ENCODE measurements at places on chromosomes 16 and 17.

DNA sequence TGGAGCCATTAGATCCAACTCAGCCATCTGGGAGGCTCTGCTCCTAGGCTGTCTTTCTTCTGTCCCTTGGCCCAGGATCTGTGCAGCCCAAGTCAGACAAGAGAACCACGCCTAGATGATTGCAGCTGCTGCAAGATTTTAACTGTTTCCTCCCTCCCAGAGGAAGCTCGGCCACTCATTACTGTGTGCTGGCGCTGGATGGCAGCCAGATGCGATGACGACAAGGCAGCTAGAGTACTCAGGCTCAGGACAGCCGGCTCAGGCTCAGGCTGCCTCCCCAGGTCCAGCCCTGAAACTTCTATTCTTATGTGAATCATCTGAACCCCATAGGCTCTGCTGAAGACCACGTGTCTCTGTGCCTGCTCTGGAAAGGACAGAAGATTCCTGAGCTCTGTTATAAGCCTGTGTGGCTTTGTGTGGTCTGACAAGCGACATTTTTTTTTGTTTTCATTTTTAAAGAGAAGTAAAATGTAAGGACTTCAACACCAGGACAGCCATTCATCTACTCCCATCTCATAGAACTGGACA is 32.1 kb upstream of the FBXW10B start:
- peak; percentile 98 for DNase-seq

DNA sequence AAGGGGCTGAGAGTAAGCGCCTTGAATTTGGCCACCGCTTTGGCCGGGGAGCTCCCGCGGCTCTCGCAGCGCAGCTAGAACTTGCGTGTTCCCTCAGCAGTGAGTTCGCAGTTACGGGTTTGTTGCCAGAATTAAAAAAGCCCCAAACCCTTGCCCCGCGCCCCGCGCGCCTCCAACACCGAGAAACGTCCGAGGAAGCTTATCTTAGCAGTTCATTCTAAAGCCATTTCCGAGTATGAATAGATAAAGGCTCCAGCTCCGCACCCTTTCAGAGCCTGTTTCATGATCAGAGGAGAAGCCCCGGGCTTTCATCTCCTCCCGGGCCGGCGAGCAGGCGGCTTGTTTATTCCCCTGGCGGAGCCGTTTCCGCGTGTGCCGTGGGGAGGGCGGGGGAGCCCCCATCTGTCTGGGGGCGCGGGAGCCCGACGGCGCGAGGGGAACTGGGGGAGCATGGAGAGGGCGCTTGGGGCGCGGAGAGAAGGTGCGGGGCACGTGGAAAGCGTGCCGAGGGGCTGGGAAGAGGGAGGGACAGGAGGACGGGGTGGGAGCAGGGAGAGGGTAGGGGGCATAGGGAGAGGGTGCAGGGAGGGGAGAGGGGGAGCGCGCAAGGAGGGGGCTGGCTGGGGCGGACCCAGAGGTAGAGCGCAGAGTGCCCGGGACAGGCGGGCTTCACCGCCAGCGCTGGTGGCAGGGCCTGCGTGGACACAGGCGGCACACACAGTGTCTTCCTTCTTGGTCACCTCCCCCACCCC is 9.9 kb downstream of the TBX4 start:
- no peak for DNase-seq

- no peak for DNase-seq
Observed at GRCh38 chr16:21301895-21302291, 23.8 kb upstream of the CRYM start.

GRCh38 chr16:26727848-26728247 is 338.9 kb upstream of the C16orf82 start:
- no peak for DNase-seq

- no peak for DNase-seq
Observed at GRCh38 chr17:79769570-79770506, 8.1 kb upstream of the CBX2 start.

DNA sequence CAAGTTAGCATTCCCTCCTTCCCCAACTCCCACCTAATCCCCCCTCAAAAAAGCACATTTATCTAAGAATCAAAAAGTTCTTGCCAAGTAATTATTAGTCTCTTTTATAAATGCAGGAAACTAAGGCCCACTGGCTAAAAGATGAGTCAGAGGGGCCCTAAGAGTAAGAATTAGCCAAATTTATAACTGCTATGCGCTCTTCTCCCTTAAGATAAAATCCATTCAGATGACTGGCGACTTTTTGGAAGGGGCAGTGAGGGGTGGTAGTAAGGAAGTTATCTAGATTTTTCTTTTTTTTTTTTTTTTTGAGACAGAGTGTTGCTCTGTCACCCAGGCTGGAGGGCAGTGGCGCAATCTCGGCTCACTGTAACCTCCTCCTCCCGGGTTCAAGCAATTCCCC is 17.1 kb downstream of the ZNF652 start:
- DNase-seq, result no peak

DNA sequence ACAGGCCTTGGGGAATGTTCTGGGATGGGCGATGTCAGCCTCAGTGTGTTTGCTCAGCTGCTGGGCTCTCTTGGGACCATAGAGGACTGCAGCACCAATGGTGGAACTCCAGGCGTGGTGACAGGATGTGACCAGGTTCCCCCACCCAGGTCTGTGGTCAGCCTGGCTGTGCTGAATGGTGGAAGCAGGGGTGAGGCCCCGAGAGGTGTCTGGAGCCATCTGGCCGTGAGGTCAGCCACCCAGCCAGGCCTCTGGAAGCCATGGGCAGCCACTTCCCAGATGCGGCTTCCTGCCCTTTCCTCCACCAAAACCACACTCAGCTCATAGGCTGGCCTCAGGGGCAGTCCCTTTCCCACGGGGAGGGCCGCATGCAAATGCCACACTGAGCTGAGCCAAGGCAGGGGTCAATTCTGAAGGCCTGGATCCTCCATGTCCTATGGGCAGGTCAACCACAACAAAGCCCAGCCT is 7.8 kb upstream of the MAPK7 start:
- no peak for DNase-seq

GRCh38 chr16:23172994-23173393 is 9.6 kb upstream of the SCNN1G start:
- DNase-seq, result no peak

GRCh38 chr16:85387171-85387507 is 226.0 kb upstream of the GSE1 start:
- no peak for DNase-seq

DNA sequence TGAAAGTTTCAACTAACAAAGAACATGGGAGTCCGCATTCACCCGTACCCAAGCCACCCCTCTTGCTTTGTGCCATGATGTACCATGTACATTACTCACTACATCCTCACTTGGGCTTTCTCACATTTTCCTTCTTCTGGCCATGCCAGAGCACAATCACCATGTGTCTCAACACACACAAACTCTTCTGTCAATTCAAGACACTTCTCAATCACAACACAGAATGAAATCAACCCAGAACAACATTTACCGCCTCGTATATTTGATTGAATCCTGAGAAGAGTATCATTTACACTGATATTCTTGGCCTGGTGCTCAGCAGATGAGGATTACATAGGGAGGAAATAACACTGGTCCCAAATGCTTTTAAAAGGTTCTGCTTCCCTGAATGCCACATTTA is 4.5 kb downstream of the ADAMTS18 start:
- DNase-seq, result no peak

DNA sequence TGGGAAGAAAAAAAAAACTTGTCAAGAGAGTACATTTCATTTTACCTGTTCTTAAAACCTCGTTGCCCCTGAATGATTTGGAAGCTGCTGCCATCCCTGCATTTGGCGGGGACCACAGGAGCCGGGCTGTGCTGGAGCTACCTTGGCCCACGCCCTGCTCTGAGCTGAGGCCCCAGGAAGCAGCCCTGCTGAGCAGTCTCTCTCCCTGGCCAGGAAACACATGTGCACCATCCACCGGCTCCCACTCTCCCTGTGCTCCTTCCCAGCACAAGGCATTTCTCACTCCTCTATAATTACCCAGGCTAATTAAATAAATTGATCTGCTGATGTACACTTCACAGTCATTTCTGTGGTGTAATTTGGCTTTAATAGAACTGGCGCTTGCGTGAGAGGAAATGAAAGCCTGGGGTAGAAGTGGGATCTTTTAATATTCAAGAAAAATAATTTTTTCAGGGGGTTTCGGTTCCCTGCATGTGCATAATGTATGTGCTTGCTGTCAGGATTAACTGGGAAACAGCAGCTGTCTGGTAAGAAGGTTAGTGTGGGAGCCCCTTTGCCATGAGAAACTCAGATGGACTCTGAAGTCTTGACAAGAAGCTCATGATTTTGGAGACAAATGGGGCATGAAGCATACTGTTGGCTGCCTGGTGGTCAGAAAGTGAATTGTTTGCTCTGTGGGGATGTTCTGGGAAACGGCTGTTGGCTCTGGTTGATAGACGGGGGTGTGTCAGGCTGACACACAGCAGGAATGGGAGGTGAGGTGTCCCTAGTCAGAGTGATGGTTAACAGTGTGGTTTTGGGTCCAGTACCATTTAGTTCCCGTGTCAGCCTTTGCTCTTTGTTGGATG is 252.3 kb upstream of the EEF2KMT start:
- no peak for DNase-seq

DNA sequence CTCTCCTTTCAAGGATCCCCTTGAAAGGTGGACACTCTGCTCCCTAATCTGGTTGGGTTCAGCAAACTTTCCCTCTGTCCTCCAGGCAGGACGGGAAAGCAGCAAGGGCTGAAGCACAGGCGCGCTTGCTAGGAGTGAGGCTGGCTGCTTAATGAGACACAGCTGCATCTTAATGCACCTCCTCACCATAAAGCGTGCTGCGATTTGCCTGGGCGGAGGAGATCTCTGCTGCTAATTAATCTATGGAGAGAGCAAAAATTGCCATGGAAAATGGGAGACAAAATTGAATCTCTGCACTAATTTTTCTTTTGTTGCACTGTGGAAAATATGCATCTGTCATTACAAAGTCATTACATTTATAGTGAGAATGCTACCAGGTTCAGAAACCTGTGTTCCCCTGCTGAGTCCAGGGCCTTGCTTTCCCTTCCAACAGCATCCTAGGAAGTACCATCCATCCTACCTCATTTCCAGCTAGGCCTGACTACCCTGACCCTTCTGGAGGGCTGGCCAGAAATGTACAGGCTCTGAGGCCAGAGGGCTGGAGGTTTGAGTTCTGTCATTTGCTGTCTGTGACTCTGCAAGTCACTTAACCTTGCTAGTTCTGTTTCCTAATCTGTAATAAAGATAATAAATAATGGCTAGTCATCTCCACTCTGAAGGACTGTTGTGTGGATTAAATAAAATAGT is 43.5 kb upstream of the BCAR1 start:
- DNase-seq, result no peak

- DNase-seq, result no peak
Observed at GRCh38 chr16:3474136-3474779, 21.0 kb downstream of the C16orf90 start.

DNA sequence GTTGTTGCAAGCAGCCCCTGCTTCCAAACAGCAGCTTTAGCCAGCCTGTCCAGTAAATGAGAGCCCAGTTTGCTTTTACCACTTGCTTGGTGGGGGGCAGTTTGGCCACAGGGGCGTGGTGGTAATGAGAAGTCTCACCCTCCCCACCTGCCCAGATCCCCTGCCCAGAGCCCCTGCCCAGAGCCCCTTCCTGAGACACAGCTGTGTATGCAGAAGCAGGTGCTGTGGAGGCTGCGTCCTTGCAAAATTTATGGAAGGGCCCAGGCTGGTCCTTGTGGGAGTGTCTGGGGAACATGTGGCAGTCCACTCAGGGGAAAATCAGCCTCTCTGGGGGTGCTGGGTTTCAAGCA is 27.6 kb upstream of the LGALS9 start:
- no peak for DNase-seq

- no peak for DNase-seq
Observed at GRCh38 chr16:82229800-82230619, 60.0 kb upstream of the MPHOSPH6 start.

DNA sequence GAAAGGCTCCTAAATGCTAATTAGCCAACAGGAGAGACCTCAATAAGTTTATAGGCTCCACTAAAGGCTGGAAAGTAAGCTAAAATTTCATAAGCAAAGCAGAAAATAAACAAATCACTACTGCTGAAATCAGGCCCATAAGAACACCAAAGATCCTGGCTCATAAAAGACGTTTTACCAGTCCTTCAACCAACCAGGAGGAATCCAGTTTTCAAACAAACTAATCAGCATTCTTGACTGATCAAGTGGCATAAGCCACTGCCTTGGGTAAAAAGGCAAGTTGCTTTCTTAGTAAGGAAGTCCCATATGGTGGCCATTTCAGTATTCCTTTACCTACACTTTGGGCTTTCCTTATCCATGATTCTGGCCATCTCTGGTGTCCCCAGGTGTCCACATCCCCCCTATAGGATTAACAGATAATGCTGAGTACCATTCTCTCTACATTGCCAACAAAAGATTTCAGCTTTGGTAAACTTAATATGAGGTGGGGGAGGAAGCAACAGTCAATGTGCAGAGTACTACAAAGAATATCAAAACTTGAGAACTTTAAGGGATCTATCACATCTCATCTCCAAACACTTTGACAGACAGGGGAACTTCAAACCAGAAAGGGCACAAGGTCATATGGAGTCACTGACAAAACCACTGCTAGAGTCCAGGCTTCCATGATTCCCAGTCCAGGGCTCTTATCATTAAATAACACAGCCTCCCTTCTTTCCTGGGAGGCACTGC is 1.3 kb downstream of the TOM1L2 start:
- no peak for DNase-seq

GRCh38 chr16:11063448-11064201 is 119.3 kb downstream of the CLEC16A start:
- DNase-seq, result no peak

GRCh38 chr17:44221084-44221861 is 1.8 kb upstream of the UBTF start:
- DNase-seq, result no peak

DNA sequence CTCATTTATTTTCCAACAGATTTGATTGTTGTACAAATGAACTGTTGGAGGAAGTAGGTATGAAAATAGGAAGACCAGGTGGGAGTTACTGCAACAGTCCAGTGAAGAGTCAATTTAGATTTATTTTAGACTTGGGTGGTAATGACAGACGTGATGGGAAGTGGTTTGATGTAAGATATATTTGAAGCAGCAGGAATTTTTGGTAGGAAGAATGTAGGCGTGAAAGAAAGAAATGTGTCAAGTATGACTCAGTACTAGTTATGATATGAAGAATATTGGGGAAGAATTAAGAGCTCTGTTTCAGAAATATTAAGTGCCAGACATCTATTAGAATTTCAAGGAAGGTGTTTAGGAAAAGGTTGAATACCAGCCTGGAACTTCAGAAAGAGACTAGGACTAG is 247.9 kb upstream of the AXIN2 start:
- DNase-seq, result no peak

DNA sequence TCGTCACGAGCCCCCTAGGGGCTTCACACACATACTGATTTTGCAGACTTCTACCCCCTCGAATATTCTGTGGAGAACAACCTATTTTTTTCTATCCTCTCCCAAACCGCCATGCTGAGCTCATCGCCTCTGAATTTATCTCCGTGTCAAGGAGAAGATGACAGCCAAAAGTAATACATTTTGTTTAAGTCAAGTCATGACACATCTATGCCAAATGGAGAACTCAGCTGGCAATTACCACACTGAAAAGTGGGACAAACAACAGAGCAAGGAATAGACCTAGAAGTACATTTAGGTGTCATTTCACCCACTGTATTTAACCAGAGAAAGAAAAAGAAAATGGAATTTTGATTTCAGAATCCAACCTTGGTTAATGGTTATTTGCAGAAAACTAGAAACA is 260.2 kb downstream of the SLC39A11 start:
- no peak for DNase-seq

- no peak for DNase-seq
Observed at GRCh38 chr17:14498812-14499211, 197.9 kb downstream of the HS3ST3B1 start.

- DNase-seq, result no peak
Observed at GRCh38 chr16:61323456-61323855, 712.8 kb downstream of the CDH8 start.

- no peak for DNase-seq
Observed at GRCh38 chr16:83615141-83615952, 192.4 kb upstream of the HSBP1 start.
